ENCODE measurements at places on chromosomes 3 and 15.

DNA sequence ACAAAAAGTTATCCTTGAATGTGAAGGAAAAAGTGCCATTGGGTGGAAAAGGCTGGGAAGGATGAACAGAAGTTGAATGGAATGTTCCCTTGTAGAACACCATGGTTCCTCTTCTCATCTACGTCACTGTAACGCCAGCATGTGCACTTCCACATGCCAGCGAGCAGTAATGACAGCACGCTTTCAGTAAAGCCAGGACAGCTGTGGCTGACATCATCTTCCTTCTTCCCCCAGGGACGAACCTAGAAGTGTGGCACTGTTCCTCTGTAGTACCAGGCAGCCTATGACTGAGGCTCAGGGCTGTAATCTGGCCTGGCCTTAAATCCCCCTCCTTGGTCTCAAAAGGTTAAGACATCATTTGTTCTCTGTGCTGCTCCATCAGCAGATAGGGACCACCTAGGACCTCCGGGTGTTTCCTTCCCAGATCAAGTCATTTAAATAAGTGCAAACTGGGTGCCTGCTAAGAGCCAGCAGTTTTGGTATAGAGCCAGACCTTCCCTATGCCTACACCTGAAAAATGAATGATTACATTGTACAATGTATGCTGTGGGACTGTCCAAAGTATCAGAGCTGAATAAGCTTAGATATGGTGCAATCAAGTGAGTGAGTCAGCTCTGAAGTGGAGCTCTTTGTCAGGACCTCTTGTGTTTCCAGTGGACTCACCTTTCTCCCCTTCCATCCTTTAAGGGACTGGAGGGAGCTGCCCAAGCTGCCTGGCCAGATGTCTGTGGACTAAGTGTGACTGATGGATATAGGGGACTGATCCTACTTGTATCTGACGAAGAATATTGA, 5.6 kb upstream of the SRPRB start:
- no peak for DNase-seq

DNA sequence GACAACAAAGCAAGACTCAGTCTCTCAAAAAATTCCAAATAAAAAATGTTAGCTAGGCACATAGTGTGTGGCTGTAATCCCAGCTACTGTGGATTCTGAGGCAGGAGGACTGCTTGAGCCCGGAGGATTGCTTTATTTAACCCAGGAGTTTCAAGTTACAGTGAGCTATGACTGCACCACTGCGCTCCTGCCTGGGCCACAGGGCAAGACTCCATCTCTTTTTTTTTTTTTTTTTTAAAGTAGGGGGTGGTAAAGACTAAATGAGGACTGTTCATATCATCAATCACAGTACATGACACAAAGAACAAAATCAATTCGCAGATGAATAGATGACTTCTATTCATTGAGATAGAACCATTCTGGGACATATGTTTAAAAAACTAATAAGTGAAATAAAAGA, 48.1 kb downstream of the ACAP2 start:
- no peak for DNase-seq

DNA sequence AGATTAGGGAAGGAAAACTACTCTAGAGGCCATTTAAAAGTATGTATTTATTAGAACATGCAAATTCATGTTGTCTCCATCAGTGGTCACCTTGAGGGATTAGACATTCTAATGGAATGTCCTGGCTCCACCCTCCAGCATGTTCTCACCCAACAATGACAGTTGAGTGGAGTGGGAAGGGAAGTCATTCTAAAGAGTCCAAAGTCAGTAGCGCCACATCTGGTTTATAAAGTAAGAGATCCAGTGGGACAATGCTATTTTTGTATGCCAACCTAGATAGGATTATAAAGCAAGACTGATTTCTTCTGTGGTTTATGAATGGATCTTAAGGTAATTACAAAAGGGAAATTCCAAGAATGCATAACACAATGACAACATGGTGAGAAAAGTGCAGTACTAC, 33.3 kb downstream of the SLC24A1 start:
- no peak for DNase-seq

- no peak for DNase-seq
Observed at GRCh38 chr15:73747847-73748590, 5.1 kb downstream of the INSYN1 start.

GRCh38 chr3:24734019-24734418, 239.4 kb upstream of the THRB start:
- no peak for DNase-seq
